ENCODE measurements at places on chromosomes 3 and 15.

GRCh38 chr3:69585472-69585871 lies 153.8 kb upstream of the MITF start:
- no peak for DNase-seq

- no peak for DNase-seq
Observed at GRCh38 chr15:48850648-48851047, 27.3 kb upstream of the EID1 start.

- DNase-seq: no peak
Observed at GRCh38 chr15:90930861-90931574, 1.3 kb downstream of the HDDC3 start.

GRCh38 chr3:105345156-105345555 lies 21.6 kb upstream of the ALCAM start:
- no peak for DNase-seq

- no peak for DNase-seq
Observed at GRCh38 chr15:71084264-71084663, 31.0 kb upstream of the THSD4 start.

DNA sequence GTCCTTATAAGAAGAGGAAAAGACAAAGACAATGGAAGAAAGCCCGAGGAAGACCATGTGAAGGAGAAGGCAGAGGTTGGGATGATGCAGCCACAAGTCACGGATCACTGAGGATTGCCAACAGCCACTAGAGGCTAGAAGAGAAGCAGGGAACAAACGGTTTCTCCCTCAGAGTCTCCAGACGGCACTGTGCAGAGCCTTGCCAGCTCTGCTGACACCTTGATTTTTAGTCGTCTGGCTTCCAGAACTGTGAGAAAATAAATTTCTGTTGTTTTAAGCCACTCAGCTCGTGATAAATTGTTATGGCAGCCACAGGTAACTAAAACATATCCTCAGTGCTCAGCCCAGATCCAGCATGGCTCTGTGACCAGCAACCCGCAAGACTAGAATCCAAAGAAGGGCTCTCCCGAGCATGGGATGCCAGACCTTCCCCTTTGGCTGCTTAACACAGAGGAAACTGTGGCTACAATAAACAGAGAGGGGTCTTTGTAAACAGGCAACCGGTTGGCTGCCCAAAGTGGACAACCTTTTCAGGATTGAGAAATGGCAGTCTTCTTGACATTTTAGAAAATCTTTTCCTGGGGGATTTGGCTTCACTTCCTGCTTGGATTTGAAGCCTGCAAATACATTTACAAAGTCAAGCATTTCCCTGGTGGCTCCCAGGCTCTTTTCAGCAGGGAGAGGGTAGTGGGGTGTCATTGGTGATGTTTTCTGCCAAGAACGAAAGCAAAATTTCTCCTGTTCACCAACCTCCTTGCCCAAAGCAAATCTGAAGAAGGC lies 88.7 kb upstream of the ADPGK start:
- DNase-seq: no peak

DNA sequence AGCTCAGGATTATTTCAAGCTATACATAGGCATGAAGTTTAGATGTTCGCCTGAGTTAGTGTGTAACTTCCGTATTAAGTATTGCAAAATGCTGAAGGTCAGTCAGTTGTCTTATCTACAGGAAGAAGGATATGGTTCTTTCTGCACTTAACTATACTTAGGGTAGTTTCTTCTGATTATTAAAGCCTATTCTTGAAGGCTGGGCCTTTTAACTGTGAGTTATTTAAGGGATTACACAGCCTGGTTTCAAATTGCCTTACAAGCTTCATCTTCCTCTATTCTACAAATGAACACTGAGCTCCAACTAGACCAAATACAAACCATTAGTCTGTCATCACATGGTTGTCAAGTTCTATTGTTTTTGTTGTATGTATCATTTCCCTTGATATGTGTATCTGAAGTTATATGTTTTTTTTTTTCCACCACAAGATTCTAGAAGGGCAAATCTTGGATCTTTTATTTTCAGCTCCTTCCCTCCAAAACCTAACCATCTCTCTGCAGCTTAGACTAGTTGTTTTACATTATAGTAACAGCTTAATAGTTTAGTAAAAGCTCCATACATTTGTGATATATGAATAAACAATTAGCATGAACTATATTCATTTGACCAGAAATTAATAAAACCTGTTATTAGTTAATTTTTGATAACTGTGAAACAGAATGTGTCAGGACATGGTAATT lies 272.9 kb upstream of the KCNMB2 start:
- DNase-seq: no peak

DNA sequence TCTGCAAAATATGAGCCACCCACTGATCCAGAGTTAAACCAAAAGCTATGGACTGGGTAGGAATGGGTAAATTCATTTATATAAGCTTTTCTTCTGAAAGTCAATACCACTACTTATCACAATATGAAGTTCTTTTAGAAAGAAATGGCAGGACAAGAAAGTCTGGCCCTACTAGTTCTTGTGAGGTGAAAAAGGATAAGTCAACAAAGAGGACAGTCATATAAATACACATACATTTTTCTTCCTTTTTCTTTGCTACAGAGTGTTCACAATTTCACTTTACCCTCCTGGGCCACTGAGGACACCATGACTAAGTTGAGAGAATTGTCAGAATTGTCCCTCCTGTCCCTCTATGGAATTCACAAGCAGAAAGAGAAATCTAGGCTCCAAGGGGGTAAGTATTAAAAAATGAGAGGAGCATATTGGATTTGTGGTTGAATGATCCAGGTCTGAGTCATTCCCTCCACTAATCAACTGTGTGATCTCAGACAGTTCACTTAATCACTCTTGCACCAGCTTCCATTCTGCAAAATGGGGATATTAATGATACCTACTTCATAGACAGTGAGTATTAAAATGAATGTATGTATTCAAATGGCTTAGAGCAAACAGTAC lies 27.6 kb downstream of the ACP3 start:
- DNase-seq: no peak

- no peak for DNase-seq
Observed at GRCh38 chr15:101795455-101795854, 7.9 kb upstream of the OR4F6 start.

DNA sequence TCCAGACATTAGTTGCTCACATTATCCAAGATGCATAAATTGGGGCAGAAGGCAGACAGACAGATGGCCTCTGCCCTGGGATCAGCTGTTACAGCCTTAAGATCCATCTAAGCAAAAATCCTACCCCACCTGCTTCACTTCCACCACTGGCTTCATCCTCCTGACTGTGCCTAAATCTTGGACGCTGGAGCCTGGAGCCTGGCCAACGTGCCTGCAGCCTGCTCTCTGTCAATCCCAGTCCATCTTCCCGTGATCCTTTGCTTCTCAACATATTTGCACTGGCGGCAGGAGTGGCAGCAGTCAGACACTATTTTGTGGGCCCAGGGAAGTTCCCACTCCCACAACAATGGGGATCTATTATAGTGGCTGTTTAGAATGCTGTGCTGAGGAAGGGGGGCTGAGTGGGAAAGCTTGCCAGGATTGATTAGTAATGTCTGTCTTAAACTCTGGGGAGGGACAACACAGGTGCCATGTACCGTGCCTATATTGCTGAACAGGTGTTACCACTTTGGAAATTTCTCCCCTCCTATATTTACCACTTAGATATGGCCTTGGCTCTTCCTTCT lies 121.2 kb downstream of the MEGF11 start:
- DNase-seq: no peak

GRCh38 chr3:13715167-13715954 lies 164.5 kb downstream of the WNT7A start:
- no peak for DNase-seq

- no peak for DNase-seq
Observed at GRCh38 chr3:108022256-108023150, 68.3 kb downstream of the CD47 start.

GRCh38 chr3:149371001-149371722 lies 6.3 kb downstream of the TM4SF1 start:
- DNase-seq: no peak

DNA sequence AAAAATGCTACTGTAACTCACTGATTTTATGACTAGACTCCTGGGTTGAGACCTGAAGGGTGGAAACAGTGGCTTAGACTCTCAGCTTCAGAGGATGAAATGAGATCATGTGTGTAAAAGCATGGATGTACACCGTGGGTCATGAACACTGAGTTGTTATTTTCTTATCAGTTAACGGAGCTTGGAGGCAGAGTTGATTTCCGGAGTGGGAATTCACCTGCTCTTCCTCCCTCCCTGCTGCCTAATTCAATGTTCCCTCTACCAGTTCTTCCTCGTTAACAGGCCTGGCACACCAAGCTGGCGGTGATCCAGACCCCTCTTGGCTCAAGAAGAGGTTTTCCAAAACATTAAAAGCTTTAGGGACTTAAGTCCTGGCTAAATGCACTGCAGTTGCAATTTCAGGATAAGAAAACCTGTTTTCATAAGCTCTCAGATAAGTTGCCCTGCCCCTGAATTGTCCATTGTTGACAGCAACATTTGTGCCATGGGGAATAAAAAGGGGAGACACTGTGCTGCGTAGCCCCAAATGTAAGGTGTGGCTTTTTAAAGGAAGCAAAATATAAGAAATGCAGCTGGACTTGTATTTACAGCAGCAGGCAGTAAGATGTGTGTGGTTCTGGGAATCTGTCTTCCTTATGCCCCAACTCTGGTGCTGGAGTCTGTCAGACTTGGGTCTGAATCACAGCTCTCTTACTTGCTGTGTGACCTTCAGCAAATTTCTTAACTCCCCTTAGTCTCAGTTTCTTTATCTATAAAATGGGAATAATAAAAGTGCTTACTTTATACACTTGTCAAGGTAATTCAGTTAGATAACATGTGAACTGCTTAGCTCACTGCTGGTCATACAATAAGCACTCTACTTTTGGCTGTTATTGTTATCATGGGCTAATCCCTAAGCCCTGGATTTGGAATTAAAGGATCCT lies 9.9 kb downstream of the PDIA5 start:
- no peak for DNase-seq

- no peak for DNase-seq
Observed at GRCh38 chr3:194330160-194330559, 21.0 kb downstream of the CPN2 start.

- no peak for DNase-seq
Observed at GRCh38 chr15:88450125-88450798, 16.9 kb downstream of the MRPL46 start.
